Activated CD4-positive, alpha-beta T cell treated with anti-CD3 and anti-CD28 coated beads for 24 hours (primary cell): ENCODE measurements at places on chromosomes 4 and X.

GRCh38 chr4:168900080-168900479 is 110.0 kb downstream of the CBR4 start:
- no peak for DNase-seq

DNA sequence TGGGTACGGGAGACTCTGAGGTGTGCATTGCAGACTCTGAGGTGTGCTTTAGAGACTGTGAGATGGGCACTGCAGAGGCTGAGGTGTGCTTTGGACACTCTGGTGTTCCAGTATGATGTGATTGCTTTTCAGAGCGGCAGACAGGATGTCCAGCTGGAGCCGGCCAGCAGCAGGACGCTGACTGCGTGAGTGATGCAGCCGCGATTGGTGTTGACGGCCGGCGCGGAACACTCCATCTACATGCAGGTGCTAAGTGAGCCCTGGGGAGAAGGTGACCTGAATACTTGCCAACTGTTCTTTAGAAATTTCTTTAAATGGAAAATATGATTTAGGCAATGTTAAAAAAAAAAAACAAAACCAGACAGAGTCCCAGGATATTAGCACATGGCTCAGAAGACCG is 103.1 kb upstream of the PPP2R3B start:
- DNase-seq, result no peak

- no peak for DNase-seq
Measured at GRCh38 chr4:78156520-78156919, 99.4 kb downstream of the FRAS1 start.

DNA sequence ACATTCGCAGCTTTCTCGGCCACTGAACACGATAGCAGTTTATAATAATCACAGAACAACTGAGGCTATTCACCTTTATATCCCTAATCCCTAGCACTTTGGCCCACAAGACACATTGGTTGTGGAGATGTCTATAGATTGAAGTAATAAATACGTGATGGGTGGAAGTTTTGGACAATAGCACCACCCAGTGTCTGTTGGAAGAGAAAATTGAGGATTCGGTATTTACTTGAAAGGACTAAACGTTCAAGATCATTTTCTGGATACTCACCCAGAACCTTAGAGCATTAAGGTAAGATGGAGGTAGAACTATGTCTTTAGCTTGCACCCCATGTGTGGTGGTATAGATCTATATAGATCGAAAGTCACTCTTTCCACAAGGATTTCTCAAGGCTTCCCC is 787 bp upstream of the TMSB15A start:
- no peak for DNase-seq

DNA sequence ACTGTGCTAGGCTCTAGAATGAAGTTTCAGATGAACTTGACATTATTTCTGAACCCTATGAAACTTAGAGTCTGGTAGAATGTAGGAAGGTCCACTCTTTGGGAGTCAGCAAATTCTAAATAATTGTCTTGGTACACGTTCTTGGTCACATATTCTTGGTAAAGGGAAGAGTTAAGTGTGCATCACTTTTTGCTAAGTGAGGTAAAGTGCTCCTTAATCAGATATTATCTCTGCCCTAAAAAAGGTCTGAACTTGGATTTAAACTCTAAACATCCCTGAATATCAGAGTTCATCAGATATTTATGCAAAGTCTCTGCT is 7.2 kb downstream of the OCIAD2 start:
- DNase-seq, result no peak

- DNase-seq, result no peak
Measured at GRCh38 chr4:74018771-74019170, 19.7 kb downstream of the CXCL3 start.

DNA sequence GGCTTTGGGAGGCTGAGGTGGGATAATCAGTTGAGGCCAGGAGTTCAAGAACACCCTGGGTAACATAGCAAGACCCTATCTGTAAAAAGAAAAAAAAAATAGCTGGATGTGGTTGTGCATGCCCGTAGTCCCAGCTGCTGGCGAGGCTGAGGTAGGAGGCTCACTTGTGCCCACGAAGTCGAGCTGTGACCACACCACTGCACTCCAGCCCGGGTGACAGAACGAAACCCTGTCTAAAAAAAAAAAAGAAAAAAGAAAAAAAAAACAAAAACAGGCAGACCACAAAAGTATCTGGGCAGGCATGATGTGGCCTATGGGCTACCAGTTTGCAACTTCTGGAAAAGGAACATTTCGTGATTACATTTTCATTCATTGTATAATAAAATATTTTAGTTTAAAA is 38.1 kb upstream of the RASGEF1B start:
- no peak for DNase-seq

GRCh38 chrX:101759000-101759399 is 99.3 kb upstream of the ARMCX2 start:
- no peak for DNase-seq

DNA sequence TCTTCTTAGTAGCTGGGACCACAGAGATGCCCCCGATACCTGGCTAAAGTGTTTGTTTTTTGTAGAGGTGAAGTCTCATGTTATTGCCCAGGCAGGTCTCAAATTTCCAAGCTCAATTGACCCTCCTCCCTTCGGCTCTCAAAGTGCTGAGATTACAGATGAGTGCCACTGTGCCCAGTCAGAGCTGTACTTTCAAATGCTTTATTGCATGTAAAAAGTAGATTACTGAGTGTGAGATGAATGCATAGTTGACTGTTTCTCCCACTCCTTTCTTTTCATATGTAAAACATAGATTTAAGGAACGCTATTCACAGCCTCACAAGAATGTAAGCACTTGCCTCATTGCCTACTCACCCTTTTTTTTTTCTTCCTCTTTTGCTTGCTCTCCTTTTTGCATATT is 984.4 kb upstream of the PABPC4L start:
- DNase-seq, result no peak
